ENCODE measurements at places on chromosomes 1 and 21. TPM values are rescaled to one million over a fixed set of nuclear protein-coding genes. Genes with fewer than 3 reads are reported as not detected.
A peak's percentile ranks its signal among the peaks of the same experiment; 100 is the strongest.

Gene HCN3
- 6.1 TPM for total RNA-seq

DNA sequence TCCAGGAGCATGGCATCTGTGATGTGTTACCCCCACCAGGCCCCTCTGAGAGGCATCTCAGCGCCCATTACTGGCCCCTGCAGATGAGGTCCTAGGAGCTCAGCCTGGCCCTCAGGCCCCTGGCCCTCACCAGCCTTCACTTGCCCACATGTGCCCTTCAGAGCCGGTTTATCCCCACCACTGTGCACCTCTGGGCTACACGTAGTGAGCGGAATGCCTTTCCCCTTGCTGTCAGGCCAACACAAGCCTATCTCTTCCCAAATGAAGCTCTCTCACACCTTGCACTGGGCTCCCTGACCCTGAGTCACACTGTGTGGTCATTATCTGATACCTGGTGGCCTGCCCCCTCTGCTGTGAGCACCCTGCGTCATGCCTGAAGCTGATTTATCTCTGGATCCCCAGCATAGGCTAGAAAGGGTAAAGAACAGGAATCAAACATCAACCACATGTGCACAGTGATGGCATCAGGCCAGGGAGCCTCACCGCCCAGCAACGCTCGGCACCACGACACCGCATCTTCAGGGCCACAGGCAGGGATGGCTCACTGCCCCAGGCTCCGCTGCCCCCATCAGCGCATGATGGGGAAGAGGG, 49.1 kb downstream of the GLIS1 start:
- no peak for DNase-seq

DNA sequence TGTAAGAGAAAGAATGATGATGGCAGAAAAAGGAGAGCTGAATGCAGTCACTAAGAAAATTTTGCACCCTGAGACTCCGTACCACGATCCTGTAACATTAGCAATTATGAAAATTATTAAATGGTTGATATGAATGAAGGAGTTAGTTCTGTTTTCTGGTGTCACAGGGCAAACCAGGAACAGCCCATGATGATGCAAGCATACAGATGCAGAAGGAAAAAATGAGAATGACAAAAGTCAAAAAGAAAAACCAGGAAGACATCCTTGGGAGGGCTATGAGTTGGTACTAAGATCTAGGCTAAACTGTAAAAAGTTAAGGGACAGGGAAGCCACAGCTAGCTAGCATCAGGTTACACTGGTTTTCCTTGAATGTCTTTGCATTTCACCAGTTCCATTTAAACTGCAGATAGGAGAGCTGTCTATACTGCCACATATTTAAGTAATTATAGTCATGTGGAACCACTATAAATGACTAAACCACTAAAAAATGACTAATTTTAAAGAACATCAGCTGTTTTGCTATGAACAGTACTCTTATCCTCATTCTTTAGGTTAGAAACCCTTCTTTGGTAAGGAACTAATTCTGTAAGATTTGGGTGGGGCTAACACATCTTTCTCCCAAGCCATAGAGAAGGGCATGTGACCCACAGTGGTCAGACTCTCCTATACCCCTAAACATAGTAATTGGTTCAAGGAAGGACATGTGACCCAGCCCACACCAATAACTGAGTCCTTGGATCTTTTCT, 11.4 kb downstream of the DOCK7 start:
- no peak for DNase-seq

- no peak for DNase-seq
Measured at GRCh38 chr1:76494807-76495206, 372.5 kb upstream of the ST6GALNAC5 start.

- peak; percentile 54 for DNase-seq
Measured at GRCh38 chr1:5954964-5955363, 37.3 kb downstream of the NPHP4 start.

GRCh38 chr1:167173516-167174184, 47.0 kb upstream of the POU2F1 start:
- DNase-seq = no peak

Gene CA6
- total RNA-seq = 4.8 TPM

DNA sequence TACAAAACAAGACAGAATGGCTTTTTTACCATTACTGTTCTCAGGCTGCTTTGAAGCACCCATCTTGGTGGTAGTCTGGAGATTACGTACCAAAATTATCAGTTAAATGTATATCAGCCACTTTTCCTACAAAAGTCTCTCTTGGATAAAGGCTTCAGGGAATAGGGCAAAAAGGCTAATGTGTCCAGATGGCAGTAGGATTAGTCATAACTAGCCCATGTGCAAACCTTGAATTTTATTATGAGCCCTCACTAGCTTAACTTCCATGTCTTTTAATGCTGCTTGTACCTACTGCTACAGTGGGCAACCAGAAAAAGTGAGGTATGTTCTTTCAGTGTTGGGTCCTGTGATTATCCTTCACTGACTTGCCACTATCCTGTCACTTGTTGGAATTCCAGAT, 51.0 kb downstream of the PLPPR4 start:
- DNase-seq = no peak

GRCh38 chr1:9198538-9199361, 35.8 kb upstream of the H6PD start:
- no peak for DNase-seq

DNA sequence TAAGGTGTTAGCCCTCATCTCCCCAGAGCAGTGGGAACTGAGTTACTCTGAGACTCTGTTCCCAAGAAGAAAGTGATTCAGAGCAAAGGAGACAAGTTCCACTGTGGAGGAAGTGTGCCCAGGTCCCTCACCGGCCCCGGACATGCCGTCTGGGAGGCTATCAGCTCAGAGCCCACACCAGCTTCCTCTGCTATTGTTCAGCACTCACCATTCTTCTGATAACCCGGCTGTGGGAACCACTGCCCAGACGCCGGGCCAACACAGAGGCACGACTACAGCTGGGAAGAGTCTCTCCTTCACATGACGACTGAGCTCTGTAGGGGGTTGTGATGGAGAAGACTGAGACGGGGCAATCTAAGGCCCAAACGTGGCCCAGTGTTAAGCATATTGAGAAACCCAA, 34.2 kb upstream of the GJA5 start:
- no peak for DNase-seq

Gene AZIN2
- 7.8 TPM for total RNA-seq

Gene TCHHL1
- total RNA-seq = not detected

Gene SLAMF8
- total RNA-seq = 0.70 TPM

Gene OR10J1
- total RNA-seq = not detected

DNA sequence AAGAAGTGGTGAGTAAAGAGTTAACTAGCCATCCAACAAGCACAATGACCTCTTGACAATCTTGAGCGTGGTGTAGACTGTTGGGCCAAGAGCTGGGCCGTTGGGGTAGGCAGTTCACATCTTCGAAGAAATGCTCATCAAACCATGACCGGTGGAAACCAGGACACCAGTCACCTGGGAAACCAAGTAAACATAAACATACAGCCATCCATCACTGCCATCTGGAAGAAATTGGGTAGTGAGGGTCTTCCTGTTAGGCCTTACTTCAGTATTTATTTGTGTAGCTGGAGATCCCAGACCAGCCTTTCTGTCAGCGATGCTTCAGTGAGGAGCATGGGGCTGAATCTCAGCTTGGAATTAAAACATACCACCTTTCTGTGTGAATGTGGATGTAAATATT, 108.1 kb upstream of the HAO2 start:
- no peak for DNase-seq

DNA sequence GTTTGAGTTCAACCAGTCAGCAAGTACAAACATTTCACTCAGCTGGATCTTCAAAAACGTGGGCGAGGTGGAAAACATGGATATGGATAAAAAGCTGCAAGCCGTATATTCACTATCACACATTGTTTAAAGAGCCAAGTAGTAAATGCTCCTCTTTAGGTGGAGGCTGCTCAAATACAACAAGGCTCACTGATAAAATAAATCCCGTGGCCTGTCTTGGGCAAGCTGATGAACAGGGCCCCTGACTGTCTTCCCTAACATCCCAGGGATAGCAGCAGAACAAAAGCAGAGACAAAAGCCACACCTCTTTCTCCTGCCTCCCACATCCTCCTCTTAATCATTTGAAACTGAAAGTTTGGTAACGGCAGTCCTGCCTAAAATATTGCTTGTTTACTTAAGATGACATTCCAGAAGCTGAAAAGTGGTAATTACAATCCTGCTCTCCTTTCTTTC, 357.7 kb downstream of the TTLL7 start:
- DNase-seq = no peak

Gene CELA3A
- not detected for total RNA-seq

DNA sequence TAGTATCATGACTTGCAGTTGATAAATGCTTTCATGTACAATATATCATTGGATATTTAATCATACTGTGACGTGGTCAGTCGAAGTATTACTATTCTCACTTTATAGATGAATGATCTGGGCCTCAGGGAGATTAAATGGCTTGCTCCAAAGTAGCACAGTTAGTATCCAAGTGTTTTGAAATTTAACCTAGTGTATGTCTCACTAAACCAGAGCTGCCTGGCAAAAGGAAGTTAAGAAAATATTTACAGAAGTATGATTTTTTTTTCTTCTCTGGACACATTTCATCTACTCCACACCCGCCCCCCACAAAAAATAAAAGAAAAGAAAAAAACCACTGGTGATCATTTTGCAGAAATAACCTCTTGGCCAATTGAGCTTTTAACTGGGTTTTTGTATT, 71.9 kb upstream of the CXADR start:
- no peak for DNase-seq

Gene GPR161
- total RNA-seq = 0.37 TPM

DNA sequence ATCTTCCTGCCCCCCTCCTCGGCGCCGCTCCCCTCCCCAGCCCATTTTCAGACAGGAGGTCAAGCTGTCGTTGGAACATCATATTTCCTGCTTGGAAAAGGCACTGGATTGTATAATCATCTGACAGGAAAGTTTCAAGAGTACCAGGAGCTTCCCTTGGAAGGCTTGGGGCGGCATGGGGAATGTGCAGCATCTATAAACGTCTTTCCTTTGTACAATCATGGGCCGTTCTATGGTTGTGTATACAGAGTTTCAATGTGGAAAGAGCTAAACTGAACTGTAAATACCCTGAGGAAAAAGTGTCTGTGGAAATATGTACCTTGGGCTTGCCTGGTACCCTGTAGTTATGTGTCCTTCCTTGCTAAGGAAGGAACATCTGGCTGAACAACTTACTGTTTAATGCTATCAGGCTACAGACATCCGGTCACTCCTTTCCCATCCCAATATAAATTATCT, 368.1 kb upstream of the ADGRL2 start:
- DNase-seq = no peak

Gene LGR6
- total RNA-seq = 0.26 TPM

Gene MAN1C1
- 20.0 TPM for total RNA-seq

DNA sequence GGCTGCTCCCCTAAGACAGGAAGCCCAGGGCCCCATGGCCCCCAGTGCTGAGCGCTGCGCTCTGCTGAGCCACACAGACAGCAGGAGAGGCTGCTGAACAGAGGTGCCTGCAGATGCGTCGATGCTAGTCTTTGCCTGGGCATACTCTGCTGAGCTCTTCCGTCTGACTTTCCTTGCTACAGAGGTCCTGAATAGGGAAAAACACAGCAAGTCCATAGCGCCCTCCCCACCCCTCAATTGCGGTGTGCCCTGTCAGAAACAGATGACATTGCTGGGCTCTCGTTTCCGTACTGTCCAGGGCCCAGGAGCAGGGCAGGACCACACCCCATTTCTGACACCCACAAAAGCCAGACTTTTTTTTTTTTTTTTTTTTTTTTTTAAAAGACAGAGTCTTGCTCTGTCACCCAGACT, 252.5 kb downstream of the SDCCAG8 start:
- DNase-seq = peak; percentile 83

DNA sequence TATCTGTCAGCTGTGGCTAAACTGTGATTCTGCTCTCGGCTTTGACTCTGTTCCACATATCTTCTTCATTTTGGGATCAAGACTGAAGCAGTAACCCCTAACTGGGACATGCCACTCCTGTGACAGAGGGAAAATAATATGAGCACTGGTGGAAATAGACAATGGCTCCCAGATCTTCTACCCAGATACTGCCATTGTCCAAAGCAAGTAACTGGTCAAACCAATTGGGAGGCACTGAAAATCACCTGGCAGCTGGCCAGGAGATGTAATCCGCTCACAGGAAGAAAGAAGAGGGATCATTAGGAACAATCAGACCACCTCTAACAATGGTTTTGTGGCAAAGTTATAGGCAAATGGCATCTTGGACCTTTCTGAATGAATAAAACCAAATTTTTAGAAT, 10.7 kb downstream of the SNX7 start:
- DNase-seq = no peak

DNA sequence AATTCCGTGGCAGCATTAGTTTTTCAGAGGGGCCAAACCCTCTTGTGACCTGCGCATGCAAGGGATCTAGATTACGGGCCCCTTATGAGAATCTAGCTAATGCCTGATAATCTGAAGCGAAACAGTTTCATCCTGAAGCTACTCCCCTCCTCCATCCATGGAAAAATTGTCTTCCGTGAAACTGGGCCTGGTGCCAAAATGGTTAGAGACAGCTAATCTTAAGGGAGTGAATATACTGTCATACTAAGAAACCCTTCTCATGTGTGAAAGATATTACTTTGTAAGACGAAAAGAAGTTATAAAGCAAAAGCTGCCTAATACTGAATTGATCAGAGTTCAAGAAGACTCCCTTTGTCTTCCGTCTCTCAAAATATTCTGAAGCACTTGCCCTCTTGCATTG, 166.3 kb downstream of the DUSP10 start:
- DNase-seq = no peak

GRCh38 chr1:173914366-173914871, 2.7 kb downstream of the SERPINC1 start:
- DNase-seq = no peak

GRCh38 chr21:45374826-45375455, 30.0 kb upstream of the COL18A1 start:
- no peak for DNase-seq

- DNase-seq = no peak
Measured at GRCh38 chr1:167717351-167717750, 4.4 kb upstream of the MPZL1 start.

Gene SPATA45
- not detected for total RNA-seq

Gene FAM151A
- total RNA-seq = not detected

Gene SELENON
- total RNA-seq = 2.9 TPM

DNA sequence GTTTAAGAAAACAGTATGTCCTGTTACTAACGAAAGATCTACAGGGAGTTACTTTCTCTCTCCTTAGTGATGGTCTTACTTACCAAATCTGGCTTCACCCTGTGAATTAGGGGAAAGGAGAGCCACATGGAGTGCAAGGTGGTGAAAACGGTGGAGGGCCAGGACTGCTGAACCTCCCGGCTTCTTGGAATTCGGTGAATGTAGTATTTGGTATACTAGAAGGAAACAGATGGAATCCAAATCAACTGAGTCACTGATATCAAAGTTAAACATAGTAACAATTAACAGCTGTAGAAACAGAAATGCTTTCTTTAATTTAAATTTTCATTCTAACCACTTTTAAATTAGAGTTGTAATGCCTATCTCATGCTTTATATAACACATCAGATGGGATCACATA, 45.7 kb downstream of the ALG14 start:
- no peak for DNase-seq

- DNase-seq = no peak
Measured at GRCh38 chr1:178781533-178782330, 56.7 kb downstream of the RALGPS2 start.

- DNase-seq = no peak
Measured at GRCh38 chr1:173555651-173556305, 47.1 kb downstream of the SLC9C2 start.

Data from activated CD8-positive, alpha-beta memory T cell treated with anti-CD3 and anti-CD28 coated beads, Interleukin-2, amount 10 ng/mL, durations not matched to agents 7 days and 5 days (primary cell).